ENCODE measurements at places on chromosomes 13 and 19.
A peak's percentile ranks its signal among the peaks of the same experiment; 100 is the strongest.

DNA sequence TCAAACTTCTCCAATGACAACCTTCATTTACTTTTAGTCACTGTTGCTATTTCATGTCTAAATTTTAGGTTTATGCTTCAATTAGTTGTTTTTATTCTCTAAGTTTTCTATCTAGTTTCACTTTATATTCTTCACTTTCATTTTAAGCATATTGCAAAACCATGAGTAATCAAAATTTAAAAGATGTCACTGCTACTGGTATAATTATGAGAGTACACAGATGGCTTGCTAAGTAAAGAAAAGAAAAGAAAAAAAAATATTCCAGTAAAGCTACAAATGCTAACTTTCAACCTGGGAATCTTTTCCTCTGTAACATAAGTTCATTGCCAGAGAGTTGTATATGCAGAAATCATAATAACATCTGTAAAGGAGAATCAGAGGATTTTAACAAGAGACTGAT is 1624.7 kb downstream of the PCDH9 start:
- peak; percentile 4 for DNase-seq

- DNase-seq, result peak; percentile 46
Observed at GRCh38 chr19:1133471-1133929, 29.7 kb downstream of the GPX4 start.

- DNase-seq, result no peak
Observed at GRCh38 chr19:38251564-38252051, 4.6 kb downstream of the PPP1R14A start.

DNA sequence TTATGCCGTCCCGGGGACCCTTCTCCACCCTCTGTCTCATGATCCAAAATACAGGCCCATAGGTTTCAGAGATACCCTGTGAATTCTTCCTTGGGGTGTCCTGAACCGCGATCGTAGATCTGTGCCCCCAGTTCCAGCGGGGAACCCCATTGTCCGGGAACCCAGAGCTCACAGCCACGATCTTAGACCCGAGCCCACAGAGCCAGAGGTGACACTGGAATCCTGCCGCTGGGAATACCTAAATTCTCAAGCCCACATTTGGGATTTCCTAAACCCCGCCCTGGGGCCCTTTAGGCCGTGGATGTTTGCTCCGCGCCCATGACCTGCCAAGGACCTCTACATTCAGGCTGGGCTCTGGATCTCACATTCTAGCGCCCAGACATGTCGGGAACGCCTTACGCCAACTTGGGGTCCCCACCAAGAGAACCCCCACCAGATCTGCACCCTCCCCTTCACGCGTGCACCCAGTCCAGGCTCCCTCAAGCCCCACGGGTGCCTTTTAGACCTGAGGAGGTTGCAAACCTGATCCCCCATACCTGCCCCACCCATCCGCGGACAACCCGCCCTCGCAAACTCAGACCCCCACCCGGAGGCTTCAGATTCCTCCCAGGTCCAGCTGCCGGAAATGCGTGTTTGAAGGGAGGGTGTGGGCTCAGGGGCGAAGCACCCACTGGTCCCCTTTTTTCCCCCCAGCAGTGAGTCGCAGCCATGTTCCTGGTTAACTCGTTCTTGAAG is 605 bp downstream of the CAPNS1 start:
- DNase-seq, result peak; percentile 49

DNA sequence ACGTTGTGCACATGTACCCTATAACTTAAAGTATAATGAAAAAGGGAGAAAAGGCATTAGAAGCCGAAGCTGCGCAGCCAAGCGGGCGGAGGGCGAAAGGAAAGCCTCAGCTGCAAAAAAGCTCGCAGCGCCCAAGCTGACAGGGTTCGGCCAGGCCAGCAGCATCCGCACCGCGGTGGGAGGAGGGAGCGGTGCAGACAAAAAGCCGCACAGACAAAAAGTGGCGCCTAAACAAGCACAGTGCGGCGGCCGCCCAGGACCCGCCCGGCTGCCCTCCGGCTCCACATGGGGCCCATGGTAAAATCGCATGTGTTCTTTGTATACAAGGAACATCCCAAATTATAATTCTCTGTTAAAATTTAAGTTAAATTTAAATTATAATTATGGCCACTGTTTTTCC is 42.4 kb downstream of the PSG3 start:
- no peak for DNase-seq

DNA sequence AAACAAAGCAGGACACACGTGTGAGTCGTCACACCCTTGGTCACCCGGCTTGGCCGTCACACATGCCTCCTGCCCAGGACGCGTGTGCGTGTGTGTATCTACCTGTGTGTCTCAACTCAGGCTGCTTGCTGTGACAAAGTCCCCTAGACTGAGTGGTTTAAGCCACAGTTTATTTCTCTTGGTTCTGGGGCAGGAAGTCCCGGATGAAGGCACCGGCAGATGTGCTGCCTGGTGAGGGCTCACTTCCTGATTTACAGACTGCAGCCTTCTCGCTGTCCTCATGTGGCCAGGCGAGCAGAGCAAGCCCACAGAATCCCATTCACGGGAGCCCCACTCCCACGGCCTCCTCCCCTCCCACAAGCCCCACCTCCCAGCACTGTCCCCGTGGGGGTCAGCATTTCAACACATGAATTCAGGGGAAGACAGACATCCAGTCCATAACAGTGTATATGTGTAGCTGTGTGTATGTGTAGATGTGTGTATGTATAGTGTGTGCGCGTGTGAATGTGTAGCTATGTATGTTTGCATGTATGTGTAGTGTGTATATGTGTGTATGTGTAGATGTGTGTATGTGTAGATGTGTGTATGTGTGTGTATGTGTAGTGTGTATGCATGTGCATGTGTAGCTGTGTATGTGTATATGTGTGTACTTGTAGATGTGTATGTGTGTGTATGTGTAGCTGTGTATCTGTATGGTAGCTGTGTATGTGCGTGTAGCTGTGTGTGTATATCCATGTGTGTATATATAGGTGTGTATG is 51.5 kb downstream of the MCF2L start:
- DNase-seq, result no peak

GRCh38 chr13:38309397-38309796 is 40.3 kb upstream of the UFM1 start:
- no peak for DNase-seq

GRCh38 chr13:103291798-103292572 is 225.8 kb upstream of the SLC10A2 start:
- no peak for DNase-seq

DNA sequence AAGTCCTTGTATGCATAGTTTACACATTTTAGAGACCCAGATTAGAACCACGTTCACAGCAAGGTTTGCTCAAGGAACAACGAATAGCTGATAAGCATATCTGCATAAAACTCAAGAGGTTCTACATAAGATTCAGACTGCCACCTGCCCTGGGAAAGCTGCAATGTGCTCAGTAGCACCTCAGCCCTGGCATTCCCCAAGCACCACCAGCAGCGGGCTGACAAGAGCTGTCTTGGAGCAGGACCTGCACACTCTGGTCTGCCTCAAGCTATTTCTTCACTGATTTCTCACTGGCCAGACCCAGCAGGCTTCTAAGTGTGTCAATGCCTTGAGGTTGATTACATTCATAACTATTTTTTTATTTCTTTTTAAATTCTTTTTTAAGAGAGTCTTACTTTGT is 65.8 kb upstream of the UQCRFS1 start:
- no peak for DNase-seq

GRCh38 chr13:29564818-29565217 is 30.7 kb downstream of the SLC7A1 start:
- no peak for DNase-seq

- no peak for DNase-seq
Observed at GRCh38 chr13:99002172-99002710, 24.4 kb upstream of the DOCK9 start.

DNA sequence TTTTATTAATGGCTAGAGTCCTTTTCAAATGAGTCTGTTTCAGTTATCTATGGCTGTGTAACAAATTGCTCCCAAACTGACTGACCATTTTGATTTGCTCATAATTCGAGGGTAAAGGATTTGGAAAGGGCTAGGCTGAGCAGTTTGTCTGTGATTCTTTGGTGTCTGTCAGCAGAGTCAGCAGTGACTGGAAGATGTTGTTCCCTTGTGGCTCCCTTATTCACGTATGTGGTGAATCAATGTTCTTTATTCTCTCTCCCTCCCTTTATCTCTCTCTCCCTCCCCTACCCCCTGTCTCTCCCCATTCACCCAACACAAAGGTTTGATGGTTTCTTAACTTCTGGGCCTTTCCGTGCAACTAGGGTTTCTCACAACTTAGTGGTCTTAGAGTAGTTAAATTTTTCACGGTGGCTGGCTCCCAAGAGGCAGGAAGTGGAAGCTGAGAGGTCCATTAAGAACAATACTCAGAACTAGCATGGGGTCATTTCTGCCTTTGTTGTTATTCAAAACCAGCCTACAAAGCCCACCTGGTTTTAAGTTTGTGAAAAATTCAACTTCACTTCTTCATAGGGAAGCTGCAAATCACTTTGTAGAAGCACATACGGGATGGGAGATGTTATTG is 772.5 kb upstream of the SLITRK1 start:
- DNase-seq, result no peak

DNA sequence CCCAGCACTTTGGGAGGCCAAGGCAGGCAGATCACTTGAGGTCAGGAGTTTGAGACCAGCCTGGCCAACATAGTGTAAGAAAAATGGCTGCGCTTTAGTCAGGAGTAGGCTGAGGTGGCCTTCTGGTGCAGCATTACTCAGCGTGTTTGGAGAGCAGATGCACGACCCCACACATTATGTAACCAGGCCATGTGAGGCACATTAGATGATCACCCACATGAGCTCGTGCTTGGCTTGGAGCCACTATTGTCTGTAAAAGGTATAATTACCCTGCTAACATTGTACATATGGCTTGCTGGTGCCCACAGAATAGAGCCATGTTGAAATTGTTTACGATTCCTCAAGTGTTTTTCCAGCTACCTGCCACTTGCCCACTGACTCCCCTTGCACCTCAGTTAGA is 24.0 kb upstream of the SCEL start:
- DNase-seq, result no peak

DNA sequence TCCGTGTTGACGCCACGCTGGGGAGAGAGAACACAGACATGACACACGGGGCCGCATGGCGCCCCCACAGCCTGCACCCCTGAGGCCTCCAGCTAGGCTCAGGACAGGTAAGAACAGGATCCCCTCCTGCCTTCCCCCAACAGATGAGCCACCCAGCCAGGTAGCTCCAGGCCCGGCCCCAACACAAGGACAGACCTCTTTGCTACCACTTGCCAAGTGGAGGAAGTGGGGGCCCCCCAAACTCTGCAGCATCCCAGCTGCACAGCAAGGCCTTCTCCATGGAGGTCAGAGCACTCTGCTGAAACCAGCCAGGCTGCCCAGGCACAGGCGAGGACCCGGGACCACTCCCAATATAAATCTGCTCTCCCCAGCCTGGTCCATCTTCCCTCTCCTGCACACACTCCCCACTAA is 31.5 kb downstream of the PEPD start:
- no peak for DNase-seq

DNA sequence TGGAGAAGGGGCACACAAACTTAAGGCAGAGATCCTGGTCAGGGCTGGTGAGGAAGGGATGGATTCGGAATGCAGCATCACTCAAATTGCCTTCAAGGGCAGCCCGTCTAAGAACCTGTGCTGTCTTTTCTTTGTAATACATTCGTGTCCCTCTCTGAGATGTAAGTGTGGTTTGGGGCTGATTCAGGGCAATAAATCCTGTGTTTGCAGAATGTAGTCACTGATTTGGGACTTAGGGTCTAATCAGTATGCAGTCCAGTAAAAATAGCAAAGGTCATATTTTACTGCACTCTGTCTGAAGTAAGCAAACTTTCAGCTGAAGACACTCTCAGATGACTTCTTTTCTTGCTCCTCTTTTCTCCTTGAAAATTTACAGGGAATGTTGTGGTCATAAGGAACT is 93.8 kb upstream of the C1QTNF9B start:
- no peak for DNase-seq

GRCh38 chr19:39405261-39405957 is 1.2 kb upstream of the ZFP36 start:
- DNase-seq, result peak; percentile 21

DNA sequence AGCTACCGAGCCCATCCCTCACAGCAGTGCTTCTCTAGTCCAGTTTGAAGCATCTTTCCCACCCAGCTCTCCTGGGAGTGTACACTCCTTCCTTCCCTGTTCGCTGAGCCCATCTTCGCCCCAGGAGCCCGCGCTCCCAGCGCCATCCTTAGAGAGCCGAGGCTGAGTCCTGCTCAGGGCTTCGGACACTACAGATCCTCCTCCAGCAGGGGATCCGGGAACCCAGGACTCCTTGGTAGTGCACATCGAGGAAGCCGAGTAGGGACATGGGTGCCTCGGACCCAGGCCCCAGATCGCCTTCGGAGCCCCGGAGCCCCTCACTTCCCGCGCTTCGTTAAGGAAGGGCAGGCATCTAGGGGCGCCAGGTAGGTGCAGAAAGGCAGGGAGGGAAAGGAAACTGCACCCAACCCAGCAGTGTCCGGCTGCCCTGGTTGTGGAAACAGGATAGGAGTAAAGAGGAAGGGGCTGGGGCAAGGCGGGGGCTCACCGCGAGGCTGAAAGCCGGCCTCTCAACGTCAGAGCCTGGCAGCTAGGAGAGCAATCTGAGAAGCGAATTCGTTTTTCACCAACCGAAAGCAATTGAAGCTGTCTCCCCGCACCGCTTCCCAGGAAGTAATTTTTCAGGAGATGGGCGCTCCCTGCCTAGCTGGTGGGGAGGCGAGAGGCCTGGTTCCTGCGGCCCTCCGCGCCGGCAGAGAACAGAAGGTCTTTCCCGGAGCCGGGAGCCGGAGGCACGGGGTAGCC is 1.0 kb downstream of the PDX1 start:
- DNase-seq, result peak; percentile 19

DNA sequence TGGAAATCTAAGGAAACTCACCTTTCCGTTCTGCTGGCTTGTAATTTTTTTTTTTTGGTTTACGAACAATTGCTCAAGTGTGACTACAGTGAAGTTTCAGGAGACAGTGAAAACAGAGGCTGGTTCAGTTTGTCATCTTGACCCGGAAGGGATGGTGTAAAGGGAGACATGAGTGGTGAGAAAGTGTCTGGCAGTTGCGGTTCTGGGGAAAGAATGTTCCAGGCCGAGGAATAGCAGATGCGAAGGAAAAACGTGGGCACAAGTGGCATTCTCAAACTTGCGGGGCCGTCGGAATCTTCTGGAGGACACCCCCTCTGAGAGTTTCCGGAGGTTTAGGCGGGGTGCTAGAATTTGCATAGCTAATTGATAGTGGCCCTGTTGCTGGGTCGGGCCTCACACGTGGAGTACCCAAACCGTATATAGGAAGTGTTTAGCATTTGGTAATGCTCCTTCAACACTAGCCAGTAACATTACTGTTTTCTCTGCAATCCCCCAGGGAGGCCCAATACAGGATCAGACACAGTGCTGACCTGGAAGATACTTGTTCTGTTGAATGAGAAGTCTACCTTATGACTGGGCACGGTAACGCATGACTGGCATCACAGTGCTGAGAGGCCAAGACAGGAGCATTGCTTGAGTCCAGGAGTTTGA is 2.8 kb upstream of the TNFSF9 start:
- DNase-seq, result no peak

Data from suppressor macrophage treated with lipopolysaccharide for 4 hours (primary cell).